ENCODE measurements at places on chromosomes 2 and 18. TPM values are rescaled to one million over a fixed set of nuclear protein-coding genes. Genes with fewer than 3 reads are reported as not detected.

RGPD3 gene
- polyA plus RNA-seq, result 0.08 TPM

TMEM247 gene
- not detected for polyA plus RNA-seq

- no peak for DNase-seq
Measured at GRCh38 chr18:59633961-59634485, 63.2 kb downstream of the CCBE1 start.

- DNase-seq, result no peak
Measured at GRCh38 chr2:19706332-19706731, 195.5 kb downstream of the TTC32 start.
